ENCODE measurements at places on chromosomes 2 and 18.
A peak's percentile ranks its signal among the peaks of the same experiment; 100 is the strongest.

DNA sequence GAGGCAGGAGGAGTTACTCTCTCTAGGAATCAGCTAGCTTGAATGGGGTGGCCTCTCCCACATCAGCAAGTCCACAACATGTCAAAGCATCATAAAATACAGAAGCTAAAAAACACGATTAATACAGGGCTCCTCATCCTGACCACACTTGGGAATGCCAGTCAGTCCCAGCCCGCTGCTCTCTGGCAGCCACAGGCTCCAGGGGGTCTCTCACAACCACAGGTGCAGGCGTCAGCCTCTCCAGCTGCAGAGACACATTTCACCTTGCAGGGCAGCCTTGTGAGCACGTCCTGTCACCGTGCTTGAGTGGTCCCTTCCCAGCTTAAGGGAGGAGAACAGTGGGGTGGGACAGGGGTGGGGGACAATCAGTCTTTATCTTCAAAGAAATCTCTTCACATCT, 137.4 kb upstream of the SH3BP4 start:
- DNase-seq = no peak

DNA sequence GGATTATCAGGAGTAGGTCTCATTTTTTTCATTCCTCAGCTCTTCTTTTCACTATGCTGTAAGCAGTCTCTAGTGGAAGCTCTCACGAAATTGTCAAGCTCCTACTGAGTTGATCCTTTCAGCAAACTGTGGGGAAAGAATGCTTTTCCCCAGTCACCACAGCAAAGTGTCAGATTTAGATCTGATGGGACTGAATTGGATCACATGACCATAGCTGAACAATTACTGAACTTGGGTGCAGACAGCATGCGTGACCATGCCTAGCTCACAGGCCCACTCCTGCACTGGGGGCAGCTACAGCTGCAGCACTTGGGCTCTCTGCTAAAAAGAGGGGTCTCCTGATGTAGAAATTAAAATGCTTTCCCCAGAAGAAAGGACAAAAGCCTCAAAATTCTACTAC, 3.1 kb downstream of the ARHGAP15 start:
- no peak for DNase-seq

DNA sequence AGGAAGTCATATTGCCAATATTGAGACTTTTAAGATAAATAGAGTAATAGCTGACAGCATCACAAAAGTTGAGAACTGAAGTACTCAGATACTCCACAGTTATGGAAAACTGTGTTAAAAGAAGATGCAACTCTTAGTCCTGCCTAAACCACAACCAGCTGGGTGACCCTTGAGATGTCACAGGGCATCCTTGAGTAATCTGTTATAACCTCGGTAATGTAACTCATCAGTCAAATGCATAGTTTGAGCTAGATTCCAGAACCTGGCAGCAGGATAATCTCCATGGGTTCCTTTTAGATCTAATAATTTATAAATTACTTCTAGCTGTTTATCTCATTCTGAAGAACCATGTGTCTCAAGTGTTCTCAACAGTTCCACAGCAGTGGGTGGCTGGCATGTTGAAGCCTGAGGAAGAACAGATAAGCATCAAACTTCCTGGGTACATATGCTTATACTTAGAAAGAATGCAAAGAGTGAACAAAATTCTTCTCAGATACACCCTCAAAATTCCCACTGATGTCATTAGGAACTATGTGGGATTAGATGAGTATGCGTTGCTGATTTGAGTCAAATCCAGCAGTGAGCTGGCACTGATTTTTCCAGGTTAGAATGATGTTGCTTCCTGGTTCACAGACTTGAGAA, 304.1 kb upstream of the ERBB4 start:
- DNase-seq = no peak

- no peak for DNase-seq
Measured at GRCh38 chr2:33214857-33215256, 261.6 kb upstream of the RASGRP3 start.

- no peak for DNase-seq
Measured at GRCh38 chr2:172120118-172120517, 17.4 kb upstream of the DLX2 start.

GRCh38 chr2:1817256-1818051, 73.1 kb upstream of the PXDN start:
- DNase-seq = peak; percentile 51

- no peak for DNase-seq
Measured at GRCh38 chr2:48560546-48561209, 30.7 kb downstream of the STON1 start.

DNA sequence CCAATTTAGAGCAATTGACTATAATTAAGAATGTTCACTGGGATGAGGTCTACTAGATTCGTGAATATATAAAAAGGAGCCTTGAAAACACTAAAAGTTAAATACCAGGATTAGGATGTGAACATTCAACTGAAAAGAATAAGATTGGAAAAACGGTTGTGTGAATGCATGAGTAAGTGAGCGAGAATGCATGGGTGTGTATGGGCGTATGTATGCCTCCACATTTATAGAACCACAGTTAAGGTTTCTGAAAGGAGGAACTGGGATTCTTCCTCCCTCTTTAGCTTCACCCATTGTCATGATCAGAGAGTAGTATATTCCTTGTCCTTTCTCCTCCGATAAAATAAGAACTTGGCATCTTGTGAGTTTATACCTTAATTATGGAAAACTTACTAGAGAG, 151.1 kb upstream of the UBE2E3 start:
- no peak for DNase-seq

GRCh38 chr18:36315736-36316135, 18.2 kb downstream of the FHOD3 start:
- DNase-seq = no peak

- no peak for DNase-seq
Measured at GRCh38 chr2:197306024-197306695, 4.4 kb downstream of the ANKRD44 start.

- no peak for DNase-seq
Measured at GRCh38 chr2:236557306-236558030, 12.2 kb upstream of the ACKR3 start.

DNA sequence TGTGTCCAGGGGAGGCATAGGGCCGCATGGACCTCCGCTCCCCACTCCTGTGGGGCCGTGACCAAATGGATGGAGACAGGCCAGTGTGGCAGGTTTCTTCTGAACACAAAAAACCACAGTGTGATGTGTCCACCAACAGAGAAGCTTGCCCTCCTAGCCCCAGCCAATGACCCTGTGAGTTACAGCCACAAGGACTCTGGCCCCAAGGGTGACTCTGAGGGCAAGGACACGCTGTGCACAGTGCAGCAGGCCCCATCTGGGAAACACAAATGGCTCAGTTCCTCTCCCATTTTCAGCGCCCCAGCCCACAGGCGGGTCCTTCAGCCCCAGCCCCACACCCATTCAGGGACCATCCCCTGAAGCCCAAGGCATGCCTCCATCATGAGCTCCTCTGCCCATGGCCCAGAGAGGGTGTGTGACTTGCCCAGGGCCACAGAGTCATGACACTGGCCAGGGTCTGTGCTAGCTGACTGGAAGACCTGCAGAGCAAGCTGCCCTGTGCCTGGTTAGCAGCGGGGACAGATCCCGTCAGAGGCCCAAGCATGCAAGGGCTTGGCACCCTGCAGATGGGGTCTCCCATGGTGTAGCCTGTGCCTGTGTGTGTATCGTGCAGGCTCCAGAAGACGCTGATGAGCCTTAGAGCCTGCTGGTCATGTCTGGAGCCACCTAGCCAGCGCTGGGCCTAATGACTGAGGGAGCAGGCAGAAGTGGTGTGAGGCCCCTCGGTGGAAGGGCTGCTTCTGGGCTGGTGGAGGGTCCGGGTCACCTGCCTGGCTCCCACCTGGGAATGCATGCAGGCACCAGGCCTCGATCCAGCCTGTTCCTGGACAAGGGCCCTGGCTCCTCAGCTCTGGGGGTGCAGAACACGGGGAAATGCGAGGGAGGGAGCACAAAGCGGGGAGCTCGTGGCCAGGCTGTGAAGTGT, 47.7 kb downstream of the HS6ST1 start:
- no peak for DNase-seq

DNA sequence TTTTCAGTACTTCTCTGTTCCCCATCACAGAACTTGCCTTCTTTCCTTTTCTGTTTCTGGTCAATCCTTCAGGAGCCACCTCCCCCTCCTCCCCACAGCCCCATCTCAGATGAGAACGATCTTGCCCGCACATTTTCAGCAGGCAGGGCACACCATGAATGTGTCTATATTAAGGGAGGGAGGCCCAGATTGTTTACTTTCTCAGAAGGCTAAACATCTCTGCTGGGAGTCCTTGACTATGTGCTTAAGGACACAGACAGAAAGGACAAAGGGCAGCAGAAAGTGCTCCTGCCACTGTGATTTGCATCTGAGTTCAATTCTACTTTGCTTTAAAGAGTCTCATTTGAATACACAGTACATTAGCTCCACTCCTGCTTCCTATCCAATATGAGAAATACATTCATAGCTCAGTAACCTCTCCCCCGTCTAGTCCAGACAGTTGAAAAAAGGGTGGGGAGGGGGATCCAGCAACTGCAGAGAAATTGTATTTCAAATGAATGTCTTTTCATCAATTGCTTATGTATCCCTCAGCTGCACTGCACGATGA, 175.0 kb upstream of the PARD3B start:
- no peak for DNase-seq

GRCh38 chr2:191582355-191582754, 95.6 kb upstream of the NABP1 start:
- DNase-seq = no peak

GRCh38 chr2:106363791-106364190, 104.4 kb downstream of the RGPD3 start:
- no peak for DNase-seq

- DNase-seq = no peak
Measured at GRCh38 chr2:133986881-133987795, 266.7 kb upstream of the MGAT5 start.

- no peak for DNase-seq
Measured at GRCh38 chr18:51157215-51157614, 40.3 kb downstream of the MEX3C start.

GRCh38 chr2:180495606-180496005, 484.8 kb upstream of the UBE2E3 start:
- DNase-seq = no peak

- no peak for DNase-seq
Measured at GRCh38 chr2:222545823-222546795, 109.8 kb downstream of the FARSB start.

- DNase-seq = no peak
Measured at GRCh38 chr2:23524261-23524706, 139.3 kb downstream of the KLHL29 start.

- no peak for DNase-seq
Measured at GRCh38 chr2:178211460-178211859, 17.1 kb downstream of the OSBPL6 start.

DNA sequence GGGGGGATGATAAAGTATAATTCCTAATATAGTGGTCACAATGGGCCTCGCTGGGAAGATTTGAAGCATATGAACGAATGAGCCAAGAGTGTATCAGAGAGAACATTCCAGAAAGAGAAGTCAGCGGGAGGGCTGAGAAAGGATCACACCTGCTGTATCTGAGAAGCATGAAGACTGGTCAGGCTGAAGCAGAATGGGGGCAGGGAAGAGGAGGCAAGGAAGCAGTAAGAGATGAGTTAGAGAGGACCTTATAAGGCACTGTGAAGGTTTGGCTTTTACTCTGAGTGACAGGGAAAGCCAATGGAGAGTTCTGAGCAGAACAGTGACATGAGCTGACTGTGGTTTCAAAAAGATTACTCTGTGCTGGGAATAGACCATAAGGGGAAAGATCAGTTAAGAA, 73.5 kb downstream of the CHN1 start:
- DNase-seq = no peak

- no peak for DNase-seq
Measured at GRCh38 chr2:156541229-156541628, 105.0 kb downstream of the GPD2 start.

GRCh38 chr18:9765501-9765900, 57.4 kb downstream of the RAB31 start:
- no peak for DNase-seq

- no peak for DNase-seq
Measured at GRCh38 chr2:118667348-118667747, 180.1 kb downstream of the EN1 start.

Data from stimulated activated CD4-positive, alpha-beta T cell treated with anti-CD3 and anti-CD28 coated beads, TNF-alpha, amount 100 ng/mL, for 1 hour (primary cell).